ENCODE measurements at places on chromosomes 3 and 15.

GRCh38 chr3:197524128-197524527, 31.6 kb downstream of the BDH1 start:
- DNase-seq = no peak

DNA sequence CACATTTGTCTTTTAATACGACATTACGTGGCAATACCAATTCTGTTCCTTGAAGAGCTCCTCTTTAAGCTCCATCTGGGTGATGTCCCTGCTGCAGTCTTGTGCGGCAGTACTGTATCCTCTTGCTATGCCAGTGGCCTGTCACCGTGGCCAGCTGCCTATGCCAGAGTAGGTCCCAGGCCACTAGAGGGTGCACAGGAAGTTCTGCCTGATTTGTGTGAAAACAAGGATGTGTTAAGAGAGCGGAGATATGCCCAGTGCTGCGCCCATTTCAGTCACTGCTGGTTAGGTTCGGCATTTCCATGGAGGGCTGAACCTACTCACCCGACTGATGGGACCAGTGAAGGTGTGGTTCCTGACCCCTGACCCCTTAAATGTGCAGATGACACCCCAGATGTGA, 25.2 kb downstream of the NIPA1 start:
- DNase-seq = no peak

DNA sequence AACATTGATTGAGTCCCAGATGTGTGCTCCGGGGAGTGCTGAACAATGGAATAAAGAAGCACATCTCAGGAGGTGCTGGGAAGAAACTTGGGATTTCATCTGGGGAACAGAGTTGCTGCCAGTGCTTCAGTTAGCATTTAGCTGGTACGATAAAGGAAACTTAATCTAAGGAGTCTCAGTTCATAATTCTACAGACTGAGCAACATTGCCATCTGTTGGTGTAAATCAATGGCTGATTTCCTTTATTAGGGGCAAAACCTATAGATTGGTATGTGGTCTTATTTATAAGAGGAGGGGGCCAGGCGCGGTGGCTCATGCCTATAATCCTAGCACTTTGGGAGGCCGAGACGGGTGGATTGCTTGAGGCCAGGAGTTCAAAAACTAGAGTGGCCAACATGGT, 8.9 kb downstream of the MKRN2OS start:
- no peak for DNase-seq

GRCh38 chr3:139909811-139910210, 25.2 kb upstream of the CLSTN2 start:
- no peak for DNase-seq

GRCh38 chr3:21662403-21662802, 88.6 kb downstream of the ZNF385D start:
- no peak for DNase-seq

GRCh38 chr15:48855501-48856440, 22.2 kb upstream of the EID1 start:
- no peak for DNase-seq

DNA sequence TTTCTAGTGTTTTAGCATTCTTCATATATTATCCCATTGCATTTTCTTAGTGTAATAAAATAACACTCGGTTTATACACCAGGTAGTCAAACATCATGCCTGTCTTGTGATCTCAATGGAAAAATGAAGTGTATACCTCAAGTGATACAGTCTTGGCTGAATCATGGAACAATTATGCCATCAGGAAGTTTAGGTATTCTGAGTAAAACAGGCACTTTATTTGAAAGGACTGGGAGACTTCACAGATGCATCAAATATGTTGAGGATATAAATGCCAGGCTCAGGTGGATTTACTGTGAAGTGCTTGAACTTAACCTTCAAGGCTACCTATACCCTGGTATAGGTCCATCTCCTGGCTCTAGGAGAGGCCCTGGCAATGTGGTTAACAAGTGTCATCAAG, 8.5 kb downstream of the TGFBR2 start:
- DNase-seq = no peak

- DNase-seq = no peak
Observed at GRCh38 chr3:23480329-23480714, 277.2 kb downstream of the UBE2E2 start.

GRCh38 chr15:44706946-44707636, 4.0 kb downstream of the PATL2 start:
- no peak for DNase-seq

- no peak for DNase-seq
Observed at GRCh38 chr3:102450976-102451375, 16.2 kb downstream of the ZPLD1 start.

DNA sequence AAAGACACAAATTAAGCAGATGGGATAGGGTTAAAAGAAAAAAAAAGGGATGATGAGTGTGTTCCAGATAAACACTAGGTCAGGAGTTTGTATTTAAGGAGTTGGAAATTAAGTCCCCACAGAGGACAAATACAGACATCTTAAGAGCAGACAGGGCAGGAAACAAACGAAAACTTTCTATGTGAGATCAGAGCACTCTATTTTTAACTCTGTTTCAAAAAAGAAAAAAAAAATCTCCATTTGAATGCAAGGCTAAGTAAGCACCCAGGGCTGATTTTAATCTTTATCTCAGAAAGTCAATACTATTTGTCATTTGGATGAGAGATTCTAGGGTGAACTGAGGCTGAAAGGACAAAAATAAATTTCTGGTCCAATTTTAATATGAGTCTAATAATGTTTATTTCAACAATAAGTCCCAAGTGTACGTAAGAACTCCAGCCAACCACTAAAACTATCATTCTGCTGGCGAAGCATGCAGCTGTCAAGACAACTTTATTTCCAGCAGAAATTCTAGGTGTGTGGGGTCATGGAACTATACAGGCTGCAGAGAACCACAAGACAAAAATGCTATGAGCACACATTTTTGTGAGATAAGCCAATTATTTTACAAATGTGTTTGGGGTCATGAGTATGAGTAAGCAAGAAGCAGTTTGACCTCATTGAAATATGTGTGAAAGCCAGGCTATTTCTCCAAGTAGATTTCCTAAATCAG, 186.1 kb downstream of the FMN1 start:
- peak; percentile 30 for DNase-seq

GRCh38 chr15:95329362-95329761, 1001.1 kb upstream of the NR2F2 start:
- DNase-seq = no peak

DNA sequence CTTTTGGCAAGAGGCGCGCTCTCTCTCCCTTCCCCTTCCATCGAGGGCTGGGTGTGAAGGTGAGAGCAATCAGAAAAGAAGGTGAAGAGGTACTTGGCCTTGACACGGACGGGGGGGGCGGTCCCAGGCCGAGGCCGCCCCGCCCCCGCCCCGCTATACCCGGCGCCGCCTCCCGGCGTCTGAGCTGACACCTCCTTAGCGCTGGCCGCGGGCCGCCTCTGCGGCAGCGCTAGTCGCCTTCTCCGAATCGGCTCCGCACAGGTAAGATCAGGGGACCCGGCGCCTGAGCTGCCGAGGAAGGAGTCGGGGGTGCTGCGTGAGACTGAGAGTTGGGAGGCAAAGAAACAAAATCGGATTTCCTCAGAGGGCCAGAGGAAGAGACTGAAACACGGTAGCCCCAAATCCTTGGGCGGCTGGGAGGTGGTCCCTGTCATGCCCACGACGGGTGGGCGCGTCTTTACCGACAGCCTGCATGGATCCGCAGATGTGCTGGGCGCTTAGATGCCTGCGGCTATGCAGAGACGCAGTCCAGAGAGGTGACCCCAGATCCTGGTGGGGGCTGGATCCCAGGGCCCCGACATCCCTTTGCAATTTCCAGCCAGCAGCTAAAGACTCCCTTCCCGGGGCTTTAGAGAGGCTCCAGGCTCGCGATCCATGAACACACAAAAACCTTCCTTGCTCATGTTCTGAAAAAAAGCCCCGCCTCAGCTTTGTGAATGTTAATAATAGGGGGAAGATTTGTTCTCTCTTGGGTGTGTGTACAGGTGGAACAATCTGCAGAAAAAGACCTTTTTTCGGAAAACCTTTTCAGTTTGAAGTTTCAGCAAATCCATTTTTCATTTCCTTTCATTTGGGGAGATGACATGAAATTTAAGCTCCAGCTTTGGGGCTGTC, at the start of gene ENTPD3:
TSS of gene ENTPD3 (plus strand) at position 184 of the 894 bp plus-strand sequence. CDS start 874 bp downstream, outside the sequence.
- DNase-seq = no peak

- DNase-seq = no peak
Observed at GRCh38 chr3:129864519-129864918, 29.0 kb downstream of the TMCC1 start.

- DNase-seq = no peak
Observed at GRCh38 chr3:106619-107018, 89.9 kb upstream of the CHL1 start.

DNA sequence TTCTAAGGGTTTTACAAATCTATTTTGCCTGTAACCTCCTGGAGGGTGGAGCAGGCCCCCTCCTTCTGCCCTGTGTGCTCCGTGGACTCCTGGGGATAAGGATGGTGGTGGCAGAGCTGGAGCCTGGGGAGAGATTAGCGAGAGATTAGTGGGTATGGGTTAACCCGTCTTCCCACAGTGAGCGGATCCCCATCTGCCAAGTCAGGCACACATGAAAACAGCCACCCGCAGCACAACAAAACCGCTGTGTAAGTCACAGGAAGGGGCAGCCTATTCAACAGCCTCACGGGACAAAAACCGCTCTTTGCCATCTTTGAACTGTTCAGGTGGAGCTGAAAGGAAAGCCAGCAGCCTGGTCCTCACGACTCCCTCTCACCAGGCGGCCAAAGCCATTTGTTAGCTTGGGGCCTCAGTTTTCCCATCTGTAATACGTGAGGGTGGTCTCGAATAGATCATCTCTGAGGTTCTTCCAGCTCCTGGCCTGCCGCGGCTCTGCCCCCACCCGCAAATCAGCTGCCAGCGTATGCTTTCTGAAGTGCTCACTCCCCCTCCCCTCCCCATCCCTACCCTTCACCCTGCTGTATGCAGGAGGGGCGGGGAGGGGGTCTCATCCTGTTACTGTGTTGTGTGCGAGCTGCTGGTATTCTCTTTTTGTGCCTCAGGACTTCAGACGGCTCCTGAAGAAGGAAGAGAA, 43.6 kb downstream of the PDIA5 start:
- DNase-seq = no peak

GRCh38 chr3:129330409-129330808, 51.7 kb downstream of the HMCES start:
- no peak for DNase-seq

GRCh38 chr3:178663201-178663934, 127.1 kb downstream of the KCNMB2 start:
- DNase-seq = no peak

DNA sequence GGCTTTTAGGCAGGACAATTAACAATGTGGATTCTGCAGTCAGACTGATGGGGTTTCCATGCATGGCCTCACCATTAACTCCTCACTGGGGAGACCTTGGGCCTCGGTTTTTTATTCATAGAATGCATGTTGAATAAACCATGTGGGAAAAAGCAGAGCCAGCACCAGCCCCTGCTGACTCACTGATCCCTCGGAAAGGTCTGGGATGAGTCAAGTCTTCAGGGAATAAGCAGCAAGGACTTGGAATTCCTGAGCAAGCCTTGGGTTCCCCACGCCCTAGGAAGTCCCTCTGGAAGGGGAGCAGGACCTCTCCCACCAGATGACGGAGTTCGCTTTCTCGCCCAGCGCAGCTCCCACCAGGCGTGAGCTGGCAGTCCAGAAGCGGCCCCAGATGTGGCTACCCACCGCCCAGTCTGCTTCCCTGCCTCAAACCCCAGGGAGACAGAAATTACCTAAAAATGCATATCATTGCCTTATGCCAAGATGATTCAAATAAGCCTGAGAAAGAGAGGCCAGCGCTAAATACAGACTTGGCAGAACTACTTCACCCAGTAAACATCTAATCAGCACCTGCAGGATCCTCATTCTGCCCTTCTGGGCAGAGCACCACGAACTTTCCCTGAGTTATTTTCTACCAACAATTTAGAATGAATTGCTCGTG, 45.4 kb downstream of the BTD start:
- DNase-seq = peak; percentile 95

DNA sequence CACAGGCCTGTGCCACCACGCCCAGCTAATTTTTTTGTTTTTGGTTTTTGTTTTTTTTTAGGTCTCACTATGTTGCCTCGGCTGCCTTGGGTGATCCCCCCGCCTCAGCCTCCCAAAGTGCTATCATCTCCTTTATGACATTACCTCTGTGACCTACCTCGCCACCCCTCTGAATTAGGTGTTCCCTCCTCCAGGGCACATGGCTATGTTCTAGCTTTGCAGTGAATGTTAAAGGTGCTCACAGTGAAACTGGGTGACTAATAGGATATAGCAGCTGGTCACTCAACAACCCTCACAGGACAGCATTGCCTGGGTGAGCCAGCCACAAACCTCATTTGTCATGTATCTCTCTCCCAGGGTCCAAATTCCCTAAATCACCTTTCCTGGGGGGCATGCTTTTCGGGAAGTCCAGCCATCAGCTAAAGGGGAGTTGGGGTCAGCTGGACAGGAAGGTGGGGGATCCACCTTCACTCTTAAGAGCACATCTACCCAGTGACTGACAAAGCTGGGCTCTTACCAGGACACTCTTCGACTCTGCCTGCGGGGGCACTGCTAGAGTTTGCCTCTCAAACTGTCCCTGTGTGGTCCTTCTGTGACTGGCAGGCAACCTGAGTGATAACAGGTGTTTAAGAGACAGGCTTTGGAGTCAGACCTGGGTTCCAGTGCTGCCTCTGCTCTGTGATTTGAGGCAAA, 1.6 kb upstream of the TTLL3 start:
- no peak for DNase-seq

GRCh38 chr3:134197681-134198261, 52.9 kb downstream of the RYK start:
- DNase-seq = peak; percentile 32

- DNase-seq = no peak
Observed at GRCh38 chr3:144104679-144105078, 133.1 kb downstream of the DIPK2A start.

DNA sequence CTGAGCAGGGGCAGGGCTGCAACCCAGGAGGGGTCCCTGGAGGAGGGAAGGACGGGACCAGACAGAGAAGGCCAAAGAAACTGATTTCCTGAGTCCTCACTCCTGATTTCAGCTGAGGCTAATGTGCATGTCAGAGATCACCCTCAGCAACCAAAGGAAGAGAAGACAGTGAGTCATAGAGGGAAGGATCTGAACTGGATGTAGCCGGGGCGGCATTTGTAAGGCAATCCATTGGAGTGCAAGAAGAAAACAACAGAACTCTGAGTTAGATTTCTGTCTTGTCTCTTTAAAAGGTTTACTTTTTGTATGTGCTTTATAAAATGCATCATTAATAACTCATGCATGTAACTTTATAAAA, 105.3 kb upstream of the AGBL1 start:
- no peak for DNase-seq

DNA sequence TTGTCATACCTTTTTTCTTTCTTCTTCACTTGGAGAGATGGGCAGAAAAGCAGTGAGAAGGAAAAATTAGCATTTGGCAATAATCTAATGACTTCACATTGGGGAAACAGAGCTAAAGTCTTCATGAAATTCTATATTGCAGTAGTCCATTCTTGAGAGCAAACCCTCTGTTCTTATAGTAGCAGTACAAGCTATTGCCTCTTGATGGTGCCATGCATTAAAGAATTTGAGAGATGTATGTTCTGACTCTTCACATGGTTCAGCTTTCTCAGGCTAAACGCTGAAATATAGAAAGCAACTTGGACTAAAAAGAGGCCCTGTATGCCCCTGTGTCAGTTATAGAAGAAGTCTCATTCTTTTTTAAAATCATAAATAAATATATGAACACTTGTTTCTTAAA, 36.0 kb downstream of the PHLDB2 start:
- DNase-seq = no peak

- no peak for DNase-seq
Observed at GRCh38 chr3:114632757-114633424, 339.1 kb downstream of the TIGIT start.

GRCh38 chr3:31980530-31981205, 394 bp downstream of the OSBPL10 start:
- no peak for DNase-seq

Measured in BJ (cell line).